ENCODE measurements at places on chromosomes 7 and 10. TPM values are rescaled to one million over a fixed set of nuclear protein-coding genes. Genes with fewer than 3 reads are reported as not detected.

- DNase-seq, result no peak
Measured at GRCh38 chr10:132912713-132913558, 29.4 kb downstream of the CFAP46 start.

GRCh38 chr10:22737587-22737986 is 23.2 kb upstream of the PIP4K2A start:
- DNase-seq, result peak; percentile 76

DNA sequence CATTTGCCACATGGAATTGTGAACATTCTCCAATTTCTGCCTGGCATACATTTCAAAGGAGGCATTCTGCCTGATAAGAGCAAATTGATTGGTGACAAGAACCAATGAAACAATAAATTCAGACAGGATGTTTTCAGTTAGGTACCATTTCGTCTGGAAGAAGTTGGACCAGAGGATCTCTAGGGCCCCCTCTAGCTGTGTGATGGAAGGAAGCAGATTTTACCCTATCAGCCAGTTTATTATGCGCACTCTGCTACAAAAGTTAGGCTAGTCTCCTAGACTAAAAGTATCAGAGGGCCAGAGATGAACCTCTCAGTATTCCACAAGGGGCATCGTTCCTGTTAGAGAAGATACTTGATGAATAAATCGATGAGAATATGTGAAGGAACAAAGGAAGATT is 118.0 kb downstream of the BUB3 start:
- peak; percentile 16 for DNase-seq

The OR2A7 gene
- 0.22 TPM for polyA plus RNA-seq

- DNase-seq, result peak; percentile 7
Measured at GRCh38 chr7:11486271-11486670, 345.7 kb downstream of the THSD7A start.

GRCh38 chr10:14758994-14759664 is 15.6 kb downstream of the FAM107B start:
- no peak for DNase-seq
